Stimulated activated CD4-positive, alpha-beta T cell treated with anti-CD3 and anti-CD28 coated beads, Interleukin-1b, Interleukin-23, amount 100 ng/mL, for 1 hour (primary cell): ENCODE measurements at places on chromosomes 5 and 9.

DNA sequence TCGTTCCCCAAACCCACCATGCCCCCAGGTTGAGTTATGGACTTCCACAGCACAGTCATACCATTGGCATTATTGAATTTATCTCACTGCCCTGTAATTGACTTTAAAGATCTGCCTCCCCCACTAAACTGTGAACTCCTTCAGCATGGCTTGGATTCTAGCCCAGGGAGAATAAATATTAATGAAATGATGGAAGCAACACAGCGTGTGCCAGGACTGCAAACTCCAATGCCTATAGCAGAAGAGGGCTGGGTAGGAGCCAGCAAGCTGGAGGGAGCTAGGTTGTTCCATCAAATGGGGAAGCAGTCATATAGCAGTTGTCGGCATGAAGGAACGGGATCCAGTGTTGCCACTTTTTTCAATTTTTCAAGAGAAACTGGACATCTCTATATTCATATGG is 69.0 kb upstream of the MSX2 start:
- no peak for DNase-seq

GRCh38 chr9:123318202-123318601 is 37.8 kb upstream of the CRB2 start:
- no peak for DNase-seq

GRCh38 chr9:96686638-96687335 is 31.7 kb upstream of the PRXL2C start:
- peak; percentile 27 for DNase-seq

GRCh38 chr5:141512911-141513626 is 24.2 kb downstream of the PCDHGC5 start:
- DNase-seq, result no peak

GRCh38 chr9:32590898-32591297 is 17.9 kb upstream of the NDUFB6 start:
- DNase-seq, result no peak

DNA sequence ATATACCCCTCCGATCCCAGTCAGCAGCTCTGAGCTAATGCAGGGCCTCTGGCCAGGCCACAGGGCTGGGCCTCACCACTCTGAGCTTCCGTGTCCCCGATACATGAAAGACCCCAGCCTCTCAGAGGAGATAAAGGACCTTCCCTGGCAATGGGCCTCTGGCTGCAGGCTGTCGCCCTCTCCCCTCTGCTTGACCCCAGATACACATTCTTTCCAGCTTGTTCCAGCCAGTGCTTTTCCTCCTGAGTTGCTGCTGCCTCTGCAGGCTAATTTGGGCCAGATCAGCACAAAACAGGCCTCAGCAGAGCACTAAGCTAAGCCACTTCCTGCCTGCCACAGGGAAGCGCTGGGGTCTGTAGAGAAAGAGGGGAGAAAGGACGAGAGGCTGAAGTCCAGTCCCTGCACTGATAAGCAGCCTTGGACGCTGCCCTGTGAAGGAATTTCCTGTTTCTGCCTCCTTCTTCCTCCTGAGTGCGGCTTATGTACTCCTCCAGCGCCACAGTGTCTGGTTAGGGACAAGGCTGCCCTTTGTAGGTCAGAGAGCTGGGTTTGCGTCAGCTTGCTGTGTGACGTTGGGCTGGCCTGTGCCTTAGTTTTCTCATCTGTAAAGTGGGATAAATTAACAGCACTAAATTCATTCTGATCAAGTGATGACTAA is 73.0 kb upstream of the IL17B start:
- DNase-seq, result no peak

DNA sequence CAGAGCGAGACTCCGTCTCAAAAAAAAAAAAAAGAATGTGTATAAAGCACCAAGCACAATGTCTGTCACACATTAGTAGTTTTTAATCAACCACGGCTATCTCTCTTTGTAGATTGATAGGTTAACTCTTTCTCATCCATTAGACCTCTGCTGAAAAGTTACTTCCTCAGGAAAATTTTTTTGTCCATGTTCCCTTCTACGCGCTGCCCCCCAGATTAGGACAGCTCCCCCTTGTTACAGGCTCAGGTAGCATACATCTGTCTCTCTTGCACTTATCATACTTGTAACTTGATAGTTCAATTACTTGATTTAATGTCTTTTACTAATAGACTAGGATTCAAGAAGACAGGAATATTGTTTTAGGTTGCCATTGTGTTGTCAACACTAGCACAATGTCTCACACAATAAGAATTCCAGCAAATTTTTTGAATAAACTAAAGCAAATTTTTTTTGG is 1.5 kb downstream of the SPDL1 start:
- DNase-seq, result no peak

GRCh38 chr5:143693651-143694252 is 118.2 kb upstream of the HMHB1 start:
- DNase-seq, result no peak

DNA sequence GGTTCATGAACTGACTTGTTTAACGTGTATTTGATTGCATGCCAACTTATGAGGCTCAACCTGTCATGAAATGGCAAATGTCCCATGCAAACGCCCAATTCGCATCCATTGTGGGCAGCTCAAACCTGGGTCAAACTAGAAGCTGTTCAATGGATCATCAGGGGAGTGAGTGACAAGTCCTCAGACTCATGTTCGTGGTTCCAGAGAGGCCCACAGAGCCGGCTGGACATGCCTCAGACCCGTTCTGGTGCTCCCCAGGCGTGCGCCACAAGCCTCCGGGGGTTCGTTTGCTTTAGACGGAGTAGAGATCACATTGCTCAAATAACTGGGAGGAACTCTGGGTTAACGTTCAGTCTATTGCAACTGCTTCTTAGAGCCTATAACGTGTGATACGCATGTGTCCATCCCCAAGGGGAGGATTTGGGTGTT is 15.0 kb downstream of the GFI1B start:
- DNase-seq, result no peak

- no peak for DNase-seq
Measured at GRCh38 chr5:175717837-175718236, 60.0 kb downstream of the HRH2 start.

DNA sequence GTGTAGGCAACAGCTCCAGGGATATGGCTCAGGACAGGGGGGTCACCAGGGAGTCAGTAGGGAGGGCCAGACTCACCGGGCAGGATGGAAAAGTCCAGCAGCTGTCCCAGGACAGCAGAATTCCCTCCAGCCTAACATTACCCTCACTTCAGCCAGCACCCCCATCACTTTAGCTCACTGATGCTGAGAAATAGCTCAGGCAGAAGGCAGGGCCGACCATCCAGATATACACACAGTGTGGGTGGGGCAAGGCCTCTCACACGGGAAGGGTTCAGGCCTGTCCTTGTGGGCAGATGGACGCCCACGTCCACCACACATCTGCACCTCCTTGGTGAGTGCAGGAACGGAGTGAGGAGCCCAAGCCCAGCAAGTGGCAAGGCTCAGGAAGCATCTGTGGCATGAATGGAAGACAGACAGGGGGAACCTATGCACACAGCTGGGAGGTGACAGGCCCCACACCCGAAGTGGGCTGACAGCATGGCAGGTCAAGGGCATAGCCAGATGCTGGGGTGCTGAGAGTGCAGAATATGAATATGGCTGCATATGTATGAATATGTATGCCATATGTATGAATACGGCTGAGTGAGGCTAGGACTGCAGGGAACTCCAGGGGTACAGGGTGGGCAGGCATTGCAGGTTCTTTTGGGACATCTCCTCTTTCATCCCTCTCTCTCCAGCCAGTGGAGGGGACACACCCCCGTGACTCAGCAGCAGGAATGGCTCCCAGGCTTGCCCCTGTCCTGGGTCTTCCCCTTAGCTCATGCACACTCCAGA is 17.0 kb downstream of the BICD2 start:
- no peak for DNase-seq

- DNase-seq, result no peak
Measured at GRCh38 chr9:80382211-80382891, 810.6 kb downstream of the TLE4 start.

GRCh38 chr5:138605254-138605972 is 30.2 kb upstream of the HSPA9 start:
- DNase-seq, result no peak

GRCh38 chr9:19379697-19380046 is 364 bp downstream of the RPS6 start:
- no peak for DNase-seq

- DNase-seq, result no peak
Measured at GRCh38 chr5:35830587-35830986, 26.1 kb upstream of the IL7R start.

DNA sequence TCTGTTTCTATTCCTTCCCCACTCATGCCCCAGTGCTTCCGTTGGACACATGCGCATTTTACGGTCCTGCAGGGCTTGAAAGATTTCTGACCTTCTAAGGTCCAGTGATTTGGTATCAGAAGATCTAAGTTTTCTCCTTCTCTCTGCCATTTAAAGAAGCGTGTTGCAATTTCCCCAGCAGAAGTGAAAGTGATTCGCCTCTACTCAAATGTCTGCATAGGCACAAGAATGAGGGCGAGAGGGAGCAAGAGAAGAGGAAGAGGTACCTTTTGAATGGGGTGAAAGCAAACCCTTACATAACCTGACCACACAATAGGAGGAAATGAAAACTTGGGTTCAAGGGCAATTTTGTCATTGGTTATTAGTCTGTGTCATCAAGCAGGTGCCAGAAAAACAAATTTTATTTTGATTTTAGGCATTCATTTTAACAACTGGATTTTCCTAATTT is 31.7 kb upstream of the NR3C1 start:
- DNase-seq, result no peak

DNA sequence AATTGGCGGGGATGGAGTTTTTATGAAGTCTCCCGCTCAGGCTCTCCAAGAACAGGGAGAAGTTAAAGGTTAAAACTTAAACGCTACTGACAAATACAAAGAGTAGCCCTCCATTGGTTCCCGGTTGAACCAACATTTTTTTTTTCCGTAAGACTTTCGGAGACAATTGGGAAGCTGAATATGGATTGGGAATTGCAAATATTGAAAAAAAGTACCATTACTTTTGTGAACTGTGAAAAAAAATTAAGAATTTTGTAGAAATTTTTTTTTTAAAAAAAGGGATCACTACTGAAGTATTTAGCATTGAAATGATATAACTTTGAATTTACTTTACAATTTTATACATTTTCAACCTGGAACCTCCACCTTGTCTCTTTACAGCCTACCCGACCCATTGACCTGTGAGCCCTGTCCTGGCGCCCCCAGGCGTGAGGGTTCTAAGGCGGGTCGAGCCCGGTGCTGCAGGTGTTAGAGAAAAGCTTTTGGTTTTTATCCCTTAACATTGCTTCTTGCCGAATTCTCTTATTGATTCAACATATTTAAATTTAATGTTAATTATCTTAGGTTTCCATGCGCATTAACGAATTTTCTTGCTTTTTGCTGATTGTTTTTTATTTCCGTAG is 448 bp upstream of the ZNF782 start:
- no peak for DNase-seq

DNA sequence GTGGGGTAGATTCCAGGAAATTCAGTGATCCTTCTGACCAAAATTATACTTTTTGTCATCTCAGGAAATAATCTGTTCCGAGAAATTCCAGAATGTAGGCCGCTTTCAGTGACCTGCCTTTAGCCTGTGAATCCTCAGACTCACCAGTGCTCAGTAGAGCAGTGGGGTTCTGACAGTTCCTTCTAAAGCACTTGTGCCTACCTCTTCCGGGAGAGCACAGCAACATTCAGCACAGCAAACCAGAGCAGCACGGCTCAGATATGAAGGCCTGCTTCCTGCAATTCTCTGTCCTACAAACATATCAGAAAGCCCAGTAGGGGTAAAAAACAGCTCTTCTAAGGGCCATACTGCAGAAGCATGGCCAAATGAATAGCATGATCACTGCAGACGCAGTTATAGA is 15.0 kb downstream of the FANCC start:
- DNase-seq, result no peak

DNA sequence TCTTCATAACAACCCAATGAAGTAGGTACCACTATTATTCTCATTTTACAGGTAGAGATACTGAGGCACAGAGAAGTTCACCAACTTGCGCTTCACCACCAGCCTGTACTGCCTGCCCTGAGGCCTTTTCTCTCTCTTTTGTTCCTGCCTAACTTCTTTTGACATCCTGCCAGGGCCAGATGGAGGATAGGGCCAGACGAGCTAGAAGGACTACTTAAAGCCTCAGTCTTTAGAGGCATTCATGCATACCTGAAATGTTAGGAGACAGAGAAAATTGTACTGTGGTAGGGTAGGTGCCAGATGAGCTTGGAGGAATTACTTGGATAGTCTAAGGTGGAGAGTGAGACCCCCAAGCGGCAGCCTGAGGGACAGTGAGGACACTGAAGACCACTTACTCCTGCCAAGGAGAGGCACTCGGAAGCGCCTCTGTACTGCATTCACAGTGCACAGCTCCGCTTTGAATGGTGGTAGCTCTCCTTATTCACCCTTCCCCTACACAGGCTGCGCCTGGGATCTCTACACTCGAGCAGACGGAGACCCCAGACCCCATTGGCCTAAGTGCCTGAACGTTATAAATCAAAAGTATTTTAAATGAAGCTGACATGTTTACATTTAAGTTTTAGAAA is 6.2 kb upstream of the ORM1 start:
- no peak for DNase-seq

DNA sequence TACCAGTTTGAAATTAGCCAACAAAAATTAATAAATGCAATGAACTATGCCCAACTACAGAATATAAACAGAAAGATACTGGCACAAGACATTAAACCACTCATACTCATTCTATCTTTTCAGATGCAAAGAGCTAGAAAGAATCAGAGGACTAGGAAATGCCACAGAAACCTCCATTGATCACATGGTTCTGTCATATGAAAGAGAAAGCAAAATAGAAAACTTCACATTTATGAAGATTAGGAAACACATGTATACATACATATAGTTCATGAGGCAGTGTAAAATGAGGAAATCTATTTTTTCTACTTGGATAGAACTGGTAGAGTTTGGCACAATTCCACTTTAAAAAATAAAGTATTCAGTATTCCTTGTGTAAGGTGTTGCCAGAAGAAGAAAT is 275.1 kb upstream of the PTGER4 start:
- no peak for DNase-seq

DNA sequence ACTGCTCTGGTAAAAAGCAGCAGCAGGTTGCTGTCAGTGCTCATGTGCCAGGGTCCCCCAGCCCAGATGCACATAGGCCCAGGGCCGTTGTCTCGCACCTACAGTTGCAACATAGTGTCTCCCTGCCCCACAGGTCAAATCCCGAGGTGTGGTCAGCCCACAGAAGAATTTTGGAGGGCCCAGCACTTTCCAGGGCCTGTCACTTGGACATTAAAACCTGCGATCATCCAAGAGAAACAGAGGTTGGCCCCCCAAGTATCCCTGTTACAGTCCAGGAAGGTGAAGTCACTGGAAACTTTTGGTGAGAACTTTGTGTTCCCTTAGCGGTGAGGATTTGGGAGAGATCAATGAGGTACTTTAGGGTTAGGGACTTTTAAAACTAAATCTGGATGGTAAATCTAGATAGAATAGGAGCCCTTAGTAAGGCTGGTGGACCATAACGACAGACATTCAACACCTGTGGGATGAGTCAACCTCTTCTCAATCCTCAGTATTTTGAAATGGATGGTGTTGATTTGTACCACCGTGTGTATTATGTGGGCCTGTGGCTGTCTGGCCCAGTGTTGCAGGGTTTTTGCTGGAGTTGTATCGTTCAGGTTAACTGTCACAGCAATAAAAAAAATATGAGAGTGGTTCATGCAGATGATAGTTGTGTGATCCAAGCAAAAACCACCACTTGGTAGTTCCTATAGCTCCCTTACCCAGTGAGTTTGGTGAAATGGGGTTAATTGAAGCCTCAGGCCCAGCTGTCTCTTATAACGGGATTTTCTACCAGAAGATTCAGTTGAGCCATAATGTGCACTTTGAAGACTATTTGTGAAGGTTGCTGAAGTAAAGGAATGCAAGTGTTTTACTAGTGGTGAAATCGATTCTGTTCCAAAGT is 19.2 kb downstream of the OR2S2 start:
- no peak for DNase-seq

- no peak for DNase-seq
Measured at GRCh38 chr9:78215706-78216105, 20.2 kb upstream of the CEP78 start.

GRCh38 chr5:123282444-123282843 is 140.8 kb downstream of the CEP120 start:
- no peak for DNase-seq
